Fibroblast of gingiva (primary cell): ENCODE measurements at places on chromosomes 6 and 20.

- no peak for DNase-seq
Measured at GRCh38 chr6:16849988-16850680, 88.9 kb upstream of the ATXN1 start.

DNA sequence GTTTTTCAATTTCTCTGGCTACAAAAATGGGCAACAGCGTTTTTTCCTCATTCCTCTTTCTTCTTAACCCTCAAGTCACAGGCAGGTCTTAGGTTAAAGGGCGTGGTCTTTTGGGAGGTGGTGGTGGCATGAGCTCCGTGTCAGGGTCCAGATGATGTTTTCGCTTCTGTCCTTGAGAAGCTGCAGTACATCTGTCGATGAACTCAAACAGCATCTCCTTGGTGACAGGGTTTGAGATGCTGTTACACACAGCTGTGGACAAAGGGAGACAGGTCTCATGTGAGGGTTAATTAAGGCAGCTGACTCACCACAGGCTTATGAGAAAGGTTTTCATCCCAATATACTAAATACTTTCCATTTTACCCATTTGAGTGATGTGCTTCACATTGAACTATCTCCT, 350.8 kb downstream of the RNGTT start:
- DNase-seq = no peak

DNA sequence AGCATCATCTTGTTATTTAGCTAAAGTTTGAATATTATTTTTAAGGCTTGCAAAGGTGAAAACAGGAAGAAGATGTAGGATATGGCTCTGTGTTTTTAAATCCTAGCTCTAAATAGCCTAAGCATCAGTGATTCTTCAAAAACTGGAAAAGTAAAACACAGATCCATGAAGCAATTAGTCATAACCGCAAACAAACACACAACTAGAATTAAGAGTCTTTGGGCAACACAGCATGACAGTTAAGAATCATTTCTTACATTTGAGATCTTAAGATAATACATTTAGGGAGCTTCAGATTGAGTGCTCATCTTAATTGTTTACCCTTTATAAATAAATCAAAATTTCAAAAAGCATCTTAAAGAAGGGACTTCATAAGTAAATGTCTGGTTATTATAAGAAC, 115.8 kb upstream of the MAP7 start:
- no peak for DNase-seq

- no peak for DNase-seq
Measured at GRCh38 chr20:46119547-46119946, 1.4 kb downstream of the CD40 start.

- DNase-seq = no peak
Measured at GRCh38 chr6:35713006-35713767, 23.6 kb upstream of the ARMC12 start.

DNA sequence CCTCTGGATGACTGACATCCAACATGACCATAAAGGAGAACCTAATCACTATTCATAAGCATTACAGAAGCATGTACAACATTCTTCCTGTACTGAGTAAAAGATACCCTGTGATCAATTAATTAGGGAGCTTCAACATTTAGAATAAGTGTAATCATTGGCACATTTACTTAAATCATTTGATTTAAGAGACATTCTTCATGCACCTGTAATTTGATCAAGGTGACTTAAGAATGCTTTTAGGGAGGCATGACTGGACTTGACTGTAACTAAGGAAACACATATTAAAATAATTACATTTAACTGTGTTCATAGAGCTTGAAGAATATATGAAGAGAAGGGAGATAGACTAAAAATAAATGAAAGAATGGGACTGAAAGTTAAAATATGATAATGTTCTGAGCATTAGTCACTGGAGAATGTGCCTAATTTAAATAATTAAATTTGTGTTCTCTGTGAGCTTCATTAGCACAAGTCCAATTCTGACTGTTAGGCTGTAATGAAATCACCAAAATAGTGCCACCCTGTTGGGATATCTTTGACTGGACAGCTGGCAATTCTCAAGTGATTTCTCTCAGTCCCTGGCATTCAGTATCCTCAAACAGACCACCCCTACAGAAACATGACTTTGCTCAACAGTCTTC, 295.5 kb upstream of the ADGRB3 start:
- DNase-seq = no peak

DNA sequence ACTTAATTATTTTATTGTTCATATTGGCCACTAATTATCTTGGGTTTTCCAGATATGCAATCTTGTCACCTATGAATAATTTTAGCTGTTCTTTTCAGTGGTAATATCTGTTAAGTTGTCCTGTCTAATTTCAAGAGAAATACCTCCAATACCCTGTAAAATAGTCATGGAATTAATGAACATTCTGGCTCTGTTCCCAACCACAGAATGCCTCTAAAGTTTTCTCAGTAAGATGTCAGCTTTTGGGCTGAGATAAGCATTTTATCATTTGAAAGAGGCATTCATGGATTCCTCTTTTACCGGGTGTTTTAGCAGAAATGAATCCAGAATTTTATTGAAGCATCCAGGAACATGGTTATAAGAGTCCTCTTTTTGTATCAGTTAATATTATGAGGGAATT, 109.3 kb downstream of the WDR27 start:
- no peak for DNase-seq

GRCh38 chr20:4883546-4883945, 117.8 kb downstream of the SLC23A2 start:
- no peak for DNase-seq

- DNase-seq = peak; percentile 68
Measured at GRCh38 chr6:28349892-28350737, at the start of gene ZKSCAN3. TSS of gene ZKSCAN3 (plus strand) at chr6:28349947. CDS start at chr6:28359587, 9,640 bp downstream.
